ENCODE measurements at places on chromosomes 7 and 10.

DNA sequence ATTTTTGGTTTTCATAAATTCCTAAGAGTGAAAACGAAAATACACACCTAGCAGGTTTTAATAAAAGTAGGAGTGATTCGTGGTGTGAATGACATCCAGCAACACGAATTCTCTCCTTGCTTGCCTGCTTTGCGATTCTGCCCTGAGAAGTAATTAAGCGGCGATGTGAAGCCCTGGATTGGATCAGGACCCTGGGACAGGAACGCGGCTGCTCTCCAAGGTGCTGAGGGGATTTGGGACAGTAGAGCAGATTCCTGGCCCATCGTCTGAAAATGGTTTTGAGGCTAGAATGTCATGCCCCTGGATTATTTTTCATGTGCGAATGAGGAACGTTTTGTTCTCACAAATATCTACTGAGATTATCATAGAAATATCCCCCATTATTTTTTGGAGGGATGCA is 7.8 kb downstream of the NPS start:
- DNase-seq = no peak

- DNase-seq = peak; percentile 68
These were observed 93.0 kb upstream of the SLC25A13 start for GRCh38 chr7:96414931-96415292.

- no peak for DNase-seq
These were observed 553.3 kb downstream of the TFEC start for GRCh38 chr7:115477193-115477651.

DNA sequence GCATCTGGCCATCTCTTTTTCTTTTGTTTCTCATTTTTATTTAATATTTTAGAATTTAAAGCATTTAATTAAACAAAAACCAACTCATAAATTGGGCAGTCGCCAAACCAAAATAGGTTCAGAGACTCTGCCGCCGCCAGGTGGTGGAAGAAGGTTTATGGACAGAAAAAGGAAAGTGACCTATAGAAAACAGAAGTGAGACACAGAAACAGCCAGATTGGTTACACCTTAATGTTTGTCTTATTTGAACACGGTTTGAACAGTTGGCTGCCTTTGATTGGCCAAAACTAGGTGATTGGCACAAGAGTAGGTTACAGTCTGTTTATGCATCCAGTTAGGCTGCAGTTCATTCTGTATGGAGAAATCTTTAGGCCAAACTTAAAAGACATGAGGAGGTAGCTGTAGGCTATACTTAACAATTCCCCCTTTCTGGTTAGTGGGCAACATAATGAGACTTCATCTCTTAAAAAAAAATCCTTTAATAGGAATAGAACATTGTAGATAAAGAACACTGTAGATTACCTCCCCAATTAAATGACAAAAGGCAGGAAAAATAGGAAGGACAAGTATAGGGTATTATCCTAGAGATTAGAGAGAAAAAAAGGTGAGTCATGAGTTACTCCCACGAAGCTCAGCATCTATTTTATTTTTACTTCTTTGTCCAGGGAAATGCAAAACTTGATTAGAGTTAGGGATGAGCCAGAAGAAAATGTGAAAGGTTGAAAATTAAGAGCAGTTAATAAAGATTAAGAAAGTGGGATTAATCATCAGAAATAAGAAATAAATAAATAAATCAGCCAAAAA is 23.9 kb upstream of the CYCS start:
- no peak for DNase-seq

GRCh38 chr7:12692479-12693259 is 5.2 kb downstream of the ARL4A start:
- DNase-seq = no peak

DNA sequence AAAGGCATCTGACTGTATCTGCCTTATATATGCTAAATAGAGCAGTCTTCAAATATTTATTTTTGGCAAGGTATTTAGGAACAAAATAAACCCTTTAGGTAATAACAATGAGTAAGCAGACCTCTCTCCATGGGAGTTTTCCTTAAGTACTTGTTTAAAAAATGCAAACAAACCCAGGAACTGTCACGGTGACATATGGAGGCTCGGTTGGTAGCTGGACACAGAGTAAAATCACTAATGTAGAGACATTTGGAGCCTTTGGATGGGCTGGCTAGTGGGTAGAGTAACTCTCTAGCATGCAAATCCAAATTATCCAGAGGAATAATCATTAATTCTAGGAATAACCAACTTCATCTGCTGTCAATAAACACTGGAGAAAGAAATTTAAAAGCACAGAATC is 71.6 kb upstream of the LAMB4 start:
- no peak for DNase-seq
